ENCODE measurements at places on chromosomes 7 and 10.

DNA sequence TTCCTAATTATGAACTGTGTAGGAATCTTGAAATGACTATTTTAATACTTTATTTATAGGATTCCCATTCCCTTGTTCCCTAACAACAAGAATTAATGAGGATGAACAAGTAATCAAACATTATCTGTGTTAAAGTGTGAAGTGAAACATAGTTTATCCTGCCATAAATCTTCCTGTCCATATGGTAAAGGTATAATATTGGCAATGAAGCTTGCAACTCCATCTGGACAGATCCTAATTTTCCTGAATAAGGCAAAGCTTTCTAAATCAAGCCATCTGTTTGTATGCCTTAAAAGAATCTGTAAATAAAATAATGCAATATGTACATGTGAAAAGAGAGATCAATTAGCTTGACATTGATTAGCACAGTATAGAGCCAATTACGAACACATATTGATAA lies 529.0 kb downstream of the ANKRD7 start:
- no peak for DNase-seq

DNA sequence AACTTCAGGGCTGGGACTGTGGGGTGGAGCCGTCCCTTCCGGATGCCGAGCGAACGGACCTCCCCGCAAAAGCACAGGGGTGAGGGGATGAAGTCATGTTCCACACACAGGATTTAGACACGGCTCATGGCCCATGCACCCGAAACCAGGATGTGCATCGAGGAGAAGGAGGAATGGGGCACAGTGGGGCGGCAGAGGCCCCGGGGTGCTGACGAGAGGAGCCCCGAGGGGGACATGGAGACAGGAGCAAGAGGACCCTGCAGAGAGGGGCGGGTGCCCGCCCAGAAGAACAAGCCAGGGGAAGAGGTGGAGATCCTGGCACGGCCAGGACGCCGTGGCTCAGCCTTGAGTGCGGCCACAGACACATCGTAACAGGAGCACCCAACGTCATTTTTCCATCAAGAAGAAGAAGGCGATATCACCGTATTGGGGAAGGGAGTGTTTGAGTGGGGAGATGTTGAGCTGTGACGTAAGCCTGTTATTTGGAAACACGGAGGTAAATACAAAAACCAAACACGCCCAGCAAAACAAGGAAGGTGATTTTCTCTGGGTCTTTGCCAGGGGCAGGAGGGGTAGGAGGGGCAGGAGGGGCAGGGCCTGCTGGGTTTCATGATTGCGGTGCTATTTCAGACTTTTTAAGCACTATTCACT lies 25.3 kb upstream of the FOXL3 start:
- DNase-seq, result no peak

DNA sequence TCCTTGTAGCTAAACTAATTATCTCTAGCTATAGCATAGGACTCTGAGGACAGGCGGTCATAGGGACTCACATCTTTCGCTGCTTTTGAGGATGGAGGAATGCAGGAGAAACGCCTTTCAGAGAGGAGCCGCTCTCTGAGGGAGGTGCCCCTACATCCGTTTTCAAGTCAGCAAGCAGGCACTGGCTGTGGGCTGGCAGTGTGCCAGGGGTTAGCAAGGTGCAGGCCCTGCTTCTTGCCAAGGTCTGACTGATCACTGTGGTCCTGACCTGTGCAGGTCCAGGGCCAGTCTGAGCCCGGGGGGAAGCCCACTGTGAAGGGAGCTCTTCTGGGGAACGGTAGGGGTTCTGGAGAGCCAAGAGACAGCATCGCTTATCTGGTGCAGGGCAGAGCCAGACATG lies 89.4 kb downstream of the SH3PXD2A start:
- peak; percentile 68 for DNase-seq

GRCh38 chr10:126080879-126081411 lies 184.6 kb downstream of the FANK1 start:
- DNase-seq, result no peak

DNA sequence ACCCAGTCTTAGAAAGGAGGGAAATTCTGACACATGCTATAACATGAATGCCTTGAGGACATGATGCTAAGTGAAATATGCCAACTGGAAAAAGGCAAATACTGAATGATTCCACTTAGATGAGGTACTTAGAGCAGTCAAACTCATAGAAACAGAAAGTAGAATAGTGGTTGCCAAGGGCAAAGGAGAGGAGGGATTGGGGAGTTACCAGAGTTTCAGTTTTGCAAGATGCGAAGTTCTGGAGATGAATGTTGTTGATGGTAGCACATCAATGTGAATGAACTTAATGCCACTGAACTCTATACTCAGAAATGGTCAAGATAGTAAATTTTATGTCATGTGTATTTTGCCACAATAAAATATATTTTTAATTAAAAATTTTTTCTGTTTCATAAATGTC lies 38.9 kb downstream of the DRGX start:
- no peak for DNase-seq

DNA sequence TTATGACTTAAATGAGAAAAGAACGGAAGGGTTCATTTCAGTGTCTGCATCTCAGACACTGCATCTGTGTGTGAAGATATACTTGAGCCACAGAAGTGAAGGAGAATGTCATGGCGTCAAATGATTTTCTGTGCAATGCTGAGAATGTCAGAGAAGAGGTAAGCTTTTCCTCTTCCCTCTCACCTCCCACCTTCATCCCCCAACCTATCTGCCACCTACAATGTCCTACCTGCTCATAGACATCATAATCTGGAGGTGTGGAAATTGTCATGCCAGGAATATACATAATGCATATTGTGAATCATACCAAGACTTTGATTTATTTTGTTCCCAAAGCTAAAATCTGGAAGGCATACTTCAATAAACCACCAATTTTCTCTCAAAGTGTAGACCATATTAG lies 53.7 kb downstream of the CTTNBP2 start:
- DNase-seq, result no peak

- DNase-seq, result no peak
Observed at GRCh38 chr10:77456414-77456813, 181.2 kb downstream of the KCNMA1 start.

GRCh38 chr10:95242581-95243317 lies 48.1 kb downstream of the PDLIM1 start:
- no peak for DNase-seq

- no peak for DNase-seq
Observed at GRCh38 chr10:128152741-128153580, 26.7 kb upstream of the MKI67 start.

DNA sequence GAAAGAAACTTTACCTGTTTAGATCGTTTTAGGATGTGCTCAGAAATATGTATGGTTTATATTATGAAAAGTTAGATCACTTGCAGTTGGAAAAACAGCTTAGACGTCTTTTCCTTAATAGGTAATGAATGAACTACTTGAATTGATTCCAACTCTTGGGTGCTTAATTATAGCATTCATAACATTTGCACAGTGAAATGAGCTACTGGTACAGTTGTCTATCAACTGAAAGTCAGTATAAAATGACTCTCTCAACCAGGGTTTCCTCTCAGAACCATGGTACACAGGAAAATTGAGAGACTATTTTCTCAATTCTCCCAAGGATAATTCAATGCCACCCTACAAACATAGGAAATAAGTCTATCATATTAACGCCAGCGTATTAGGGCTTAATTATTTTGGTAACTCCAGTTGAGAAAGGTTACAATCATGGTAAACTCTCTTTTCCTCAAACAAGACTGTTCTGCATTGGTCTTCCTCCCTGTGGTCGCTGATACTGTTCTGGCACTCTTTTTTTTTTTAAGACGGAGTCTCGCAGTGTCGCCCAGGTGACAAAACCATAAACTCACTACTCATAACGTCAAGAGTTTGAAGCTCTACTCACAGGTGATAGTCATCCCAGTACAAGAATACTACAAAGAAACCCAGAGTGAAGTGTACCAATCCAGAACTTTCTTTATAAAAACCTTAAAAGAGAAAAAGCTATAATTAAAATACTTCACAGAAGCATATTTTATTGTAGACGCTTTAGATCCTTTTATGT lies 2.0 kb downstream of the ANLN start:
- DNase-seq, result peak; percentile 65

- no peak for DNase-seq
Observed at GRCh38 chr7:33677556-33677955, 227.8 kb upstream of the BMPER start.

- DNase-seq, result no peak
Observed at GRCh38 chr10:100043796-100044195, 34.0 kb upstream of the DNMBP start.

DNA sequence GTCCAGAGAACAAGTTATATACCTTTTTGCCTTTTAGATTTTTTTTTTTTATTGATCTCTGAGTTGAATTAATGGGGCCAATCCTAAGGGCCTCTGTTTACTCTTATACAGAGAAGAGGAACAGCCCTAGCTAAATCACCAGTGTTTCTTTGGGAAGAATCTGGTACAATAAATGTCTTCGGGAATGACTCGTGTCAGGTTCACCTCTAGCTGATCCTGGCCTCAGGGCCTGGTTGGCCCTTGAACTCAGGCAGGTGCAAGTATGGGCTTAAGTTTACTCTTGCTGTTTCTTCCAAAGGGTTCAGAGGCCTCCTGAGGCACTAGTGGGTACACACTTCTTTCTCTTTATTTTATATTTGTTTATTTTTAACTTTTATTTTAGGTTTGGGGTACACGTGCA lies 71.0 kb downstream of the LRMDA start:
- no peak for DNase-seq

- no peak for DNase-seq
Observed at GRCh38 chr7:44894888-44895580, 9.7 kb upstream of the PURB start.

DNA sequence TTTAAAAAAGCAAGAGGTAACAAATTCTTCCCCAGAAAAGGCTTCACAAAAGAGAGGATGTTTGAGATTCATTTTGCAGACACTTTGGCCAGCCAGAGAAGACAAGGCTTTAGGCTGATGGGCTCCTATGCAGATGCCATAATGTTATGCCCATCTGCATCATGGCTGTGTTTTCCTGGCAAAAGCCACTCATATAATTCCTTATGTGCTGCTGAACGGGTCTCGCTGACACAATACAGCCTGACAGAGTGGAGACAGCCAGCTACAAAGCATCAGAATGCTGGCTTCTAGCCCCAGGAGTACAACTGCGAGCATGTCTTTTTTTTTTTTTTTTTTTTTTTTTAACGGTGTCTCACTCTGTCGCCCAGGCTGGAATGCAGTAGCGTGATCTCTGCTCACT lies 1157.4 kb upstream of the AUTS2 start:
- no peak for DNase-seq

DNA sequence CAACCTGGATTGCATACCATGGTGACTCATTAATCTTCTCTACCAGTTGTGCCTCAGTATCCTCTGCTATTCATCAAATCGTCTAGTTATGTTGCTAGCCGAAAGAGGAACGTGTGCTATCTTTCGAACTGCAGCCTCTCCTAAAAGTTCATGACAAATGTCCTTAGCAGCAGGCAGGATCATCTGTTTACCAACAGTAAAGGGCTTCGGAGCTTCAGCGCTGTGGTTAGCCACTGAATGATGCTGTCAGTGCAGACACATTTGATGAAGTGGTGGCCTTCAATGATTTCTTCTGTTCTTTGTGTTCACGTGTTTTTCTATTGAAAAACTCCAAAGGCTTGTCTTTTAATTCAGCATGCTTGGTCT lies 68.8 kb downstream of the CSTF2T start:
- DNase-seq, result no peak

- no peak for DNase-seq
Observed at GRCh38 chr7:100670074-100670473, 3.5 kb upstream of the GNB2 start.

DNA sequence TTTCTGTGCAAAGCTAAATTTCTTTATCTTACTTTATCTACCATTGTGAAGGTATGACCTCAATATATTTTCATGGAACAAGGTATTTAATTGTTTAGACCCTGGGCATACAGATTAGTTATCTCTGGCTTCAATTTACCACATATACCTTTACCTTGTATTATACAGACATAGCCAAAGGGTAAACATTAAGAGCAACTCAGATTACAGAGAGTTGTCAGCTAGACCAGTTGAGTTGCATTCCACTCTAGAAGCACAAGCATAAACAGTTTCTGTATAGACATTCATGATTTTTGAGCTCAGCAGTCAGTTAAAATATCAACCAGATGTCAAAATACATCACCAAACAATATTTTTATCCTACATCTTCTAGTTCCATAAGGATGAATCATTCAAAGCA lies 857.3 kb upstream of the ZWINT start:
- DNase-seq, result no peak

DNA sequence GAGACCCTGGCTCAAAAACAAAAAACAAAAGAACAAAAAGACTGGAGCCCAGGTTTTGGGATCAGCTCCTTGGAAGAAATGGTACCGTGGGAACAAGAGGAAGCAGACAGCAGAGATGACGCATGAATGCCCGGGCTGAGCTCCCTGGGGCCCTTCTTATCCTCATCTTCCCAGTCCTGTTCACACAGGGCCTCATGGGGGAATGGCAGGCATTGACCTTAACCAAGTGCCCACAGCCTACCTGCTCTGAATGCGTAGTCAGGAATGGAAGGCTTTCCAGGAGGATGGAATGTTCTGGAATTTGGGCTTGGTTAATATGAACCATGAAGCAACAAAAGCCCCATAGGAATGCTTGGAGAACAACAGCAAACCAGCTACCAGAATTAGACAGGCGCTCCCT lies 154.7 kb downstream of the PRPF18 start:
- DNase-seq, result no peak

DNA sequence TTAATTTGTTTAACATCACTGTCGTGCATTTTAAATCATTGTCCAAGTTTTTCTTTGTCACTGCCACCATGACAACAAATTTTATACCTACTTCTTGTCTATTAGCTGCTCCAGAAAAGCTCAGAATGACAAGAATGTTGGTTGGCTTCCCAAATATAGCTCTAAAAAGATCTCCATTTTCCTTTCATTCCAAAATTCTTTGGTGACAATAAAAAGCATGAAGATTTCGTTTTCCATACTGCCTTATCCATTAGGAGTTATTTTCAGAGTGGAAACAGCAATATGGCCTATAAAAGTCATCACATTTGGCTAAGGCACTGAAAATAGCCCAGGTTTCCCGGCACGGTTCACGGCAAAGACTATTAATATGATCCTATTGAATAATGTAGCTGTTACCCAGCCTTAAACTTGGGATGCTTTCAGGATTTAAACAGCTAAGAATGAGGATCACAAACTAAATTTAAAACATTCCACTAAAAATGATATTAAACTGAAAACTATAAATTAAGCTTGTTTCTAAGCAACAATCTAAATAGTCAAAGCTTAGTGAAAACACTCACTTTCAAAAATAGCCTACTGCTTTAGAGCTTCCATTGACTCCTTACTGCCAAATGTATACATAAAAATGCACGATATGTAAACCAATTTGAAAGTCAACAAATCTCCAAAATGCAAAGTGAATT lies 2.7 kb downstream of the CTTNBP2 start:
- no peak for DNase-seq

DNA sequence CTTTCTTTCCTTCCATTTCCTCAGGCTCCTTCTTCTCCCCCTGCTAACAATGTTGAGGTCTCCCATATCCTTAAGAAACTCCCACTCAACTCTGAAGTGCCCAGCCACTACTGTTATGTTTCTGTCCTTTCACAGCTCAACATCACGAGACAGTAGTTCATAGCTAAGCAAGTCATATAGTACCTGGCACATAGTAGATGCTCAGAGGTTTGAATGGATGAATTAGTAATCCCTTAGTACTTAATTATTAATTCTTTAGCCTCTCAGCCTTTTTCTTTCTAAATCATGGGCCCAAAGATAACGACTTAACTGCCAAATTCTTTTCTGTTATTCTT lies 22.6 kb downstream of the CSGALNACT2 start:
- no peak for DNase-seq

- no peak for DNase-seq
Observed at GRCh38 chr10:22911889-22912762, 15.7 kb upstream of the ARMC3 start.
